ENCODE measurements at places on chromosomes 13 and 19.

GRCh38 chr19:42132030-42132628 is at the start of gene POU2F2:
TSS of gene POU2F2 (minus strand) at chr19:42132446. CDS start at chr19:42132411, 35 bp downstream.
- DNase-seq = peak; percentile 53

DNA sequence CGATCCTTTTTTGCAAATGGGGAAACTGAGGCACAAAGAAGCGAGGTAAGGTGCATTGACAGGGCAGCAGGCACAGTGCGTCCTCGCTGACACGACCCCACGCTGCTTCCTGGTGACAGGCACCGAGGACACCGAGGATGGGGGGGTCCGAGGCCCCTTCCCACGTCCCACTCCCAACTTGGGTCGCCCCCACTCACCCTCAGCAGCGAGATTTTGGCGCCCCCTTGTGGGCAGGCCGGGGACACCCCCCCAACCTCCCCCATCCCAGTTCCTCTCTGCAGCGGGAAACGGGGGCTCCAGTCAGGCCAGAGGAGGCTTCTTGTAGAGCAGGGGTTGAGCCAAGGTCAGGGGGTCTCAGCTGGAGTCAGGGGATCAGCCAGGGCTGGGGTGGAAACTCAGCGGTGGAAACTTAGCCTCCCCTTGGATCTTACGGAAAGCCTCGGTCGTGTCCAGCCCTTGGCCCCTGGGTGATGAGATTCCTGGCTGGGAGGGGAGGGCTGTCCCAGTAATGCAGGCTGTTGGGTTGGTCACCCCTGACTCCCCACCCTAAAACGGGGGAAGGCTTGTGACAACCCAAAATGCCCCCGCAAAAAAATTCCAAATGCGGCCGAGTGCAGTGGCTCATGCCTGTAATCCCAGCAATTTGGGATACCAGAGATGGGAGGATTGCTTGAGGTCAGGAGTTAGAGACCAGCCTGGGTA is 8.2 kb downstream of the SMIM24 start:
- DNase-seq = peak; percentile 28

GRCh38 chr19:42313096-42313839 is at the start of gene TMEM145:
TSS of gene TMEM145 (plus strand) at chr19:42313309. CDS start at chr19:42313377, 68 bp downstream.
- peak; percentile 36 for DNase-seq

GRCh38 chr13:49878682-49879081 is 57.5 kb downstream of the SPRYD7 start:
- DNase-seq = no peak

DNA sequence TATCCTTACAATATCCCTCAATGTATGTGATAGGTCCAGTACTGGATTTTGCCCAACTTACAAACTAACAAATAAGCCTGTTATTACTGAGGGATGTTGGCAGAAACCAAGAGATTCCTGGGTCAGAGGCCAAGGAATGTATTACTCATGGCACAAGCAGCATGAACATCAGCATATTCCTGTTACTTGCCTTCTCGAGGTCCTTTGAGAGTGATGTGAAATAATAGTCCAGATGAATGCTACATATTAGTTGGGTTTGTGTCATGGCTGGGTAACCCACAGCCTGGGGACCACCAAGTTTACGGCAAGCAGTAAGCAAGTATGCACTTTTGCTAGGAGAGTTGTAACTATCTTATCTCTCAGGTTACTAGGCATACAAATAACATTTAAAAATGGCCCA is 384.5 kb upstream of the GPC6 start:
- no peak for DNase-seq

- DNase-seq = peak; percentile 20
Observed at GRCh38 chr13:32811297-32811800, 204.9 kb upstream of the KL start.

GRCh38 chr19:39498798-39499642 is at the start of gene DLL3:
TSS of gene DLL3 (plus strand) at chr19:39498947. CDS start at chr19:39498975, 28 bp downstream.
- no peak for DNase-seq

GRCh38 chr13:113545455-113545930 is 39.1 kb upstream of the TFDP1 start:
- DNase-seq = no peak

GRCh38 chr13:41017159-41017558 is 2.0 kb downstream of the ELF1 start:
- peak; percentile 70 for DNase-seq

DNA sequence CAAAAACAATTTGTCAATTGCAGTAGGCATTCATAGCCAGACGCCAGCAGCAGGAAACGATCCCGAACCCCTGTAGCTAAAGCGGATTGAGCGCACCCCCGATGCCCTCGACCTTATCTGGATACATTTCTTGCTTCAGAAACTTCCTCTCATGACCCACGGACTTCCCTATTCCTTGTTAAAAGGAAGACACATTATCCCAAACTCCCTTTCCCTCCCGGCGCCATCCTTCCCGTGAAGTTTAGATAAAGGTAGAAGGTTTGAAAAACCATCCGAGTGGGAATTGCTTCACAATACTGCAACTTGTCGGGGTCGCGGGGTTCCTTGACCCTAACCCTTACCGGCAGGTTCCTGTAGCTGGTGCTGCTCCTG is 977 bp downstream of the PCDH20 start:
- DNase-seq = no peak

GRCh38 chr19:6091771-6092291 is 18.5 kb downstream of the RFX2 start:
- no peak for DNase-seq

DNA sequence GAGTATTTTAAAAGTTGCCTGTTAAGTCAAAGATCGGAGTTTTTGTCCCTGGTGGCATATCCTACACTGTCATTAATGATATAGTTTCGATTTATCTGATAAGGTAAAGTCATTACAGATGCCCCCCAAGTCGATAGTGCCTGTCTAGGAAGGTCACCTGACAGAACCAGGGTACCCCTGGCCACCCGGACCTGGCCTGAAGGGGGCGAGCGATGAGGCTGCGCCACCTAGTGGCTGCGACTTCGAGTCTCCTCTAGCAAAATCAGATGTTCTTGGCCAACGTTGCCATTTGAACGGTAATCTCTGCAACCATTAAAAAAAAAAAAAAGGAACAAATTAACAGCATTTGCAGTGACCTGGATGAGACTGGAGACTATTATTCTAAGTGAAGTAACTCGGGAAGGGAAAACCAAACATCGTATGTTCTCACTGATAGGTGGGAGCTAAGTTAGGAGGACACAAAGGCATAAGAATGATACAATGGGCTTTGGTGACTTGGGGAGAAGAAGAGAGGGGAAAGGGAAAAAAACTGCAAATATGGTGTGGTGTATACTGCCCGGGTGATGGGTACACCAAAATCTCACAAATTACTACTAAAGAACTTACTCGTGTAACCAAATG is 565.1 kb downstream of the LIG4 start:
- peak; percentile 36 for DNase-seq

- DNase-seq = peak; percentile 12
Observed at GRCh38 chr13:108932196-108932595, 302.8 kb downstream of the MYO16 start.

- no peak for DNase-seq
Observed at GRCh38 chr19:16861834-16862233, 27.0 kb upstream of the F2RL3 start.

DNA sequence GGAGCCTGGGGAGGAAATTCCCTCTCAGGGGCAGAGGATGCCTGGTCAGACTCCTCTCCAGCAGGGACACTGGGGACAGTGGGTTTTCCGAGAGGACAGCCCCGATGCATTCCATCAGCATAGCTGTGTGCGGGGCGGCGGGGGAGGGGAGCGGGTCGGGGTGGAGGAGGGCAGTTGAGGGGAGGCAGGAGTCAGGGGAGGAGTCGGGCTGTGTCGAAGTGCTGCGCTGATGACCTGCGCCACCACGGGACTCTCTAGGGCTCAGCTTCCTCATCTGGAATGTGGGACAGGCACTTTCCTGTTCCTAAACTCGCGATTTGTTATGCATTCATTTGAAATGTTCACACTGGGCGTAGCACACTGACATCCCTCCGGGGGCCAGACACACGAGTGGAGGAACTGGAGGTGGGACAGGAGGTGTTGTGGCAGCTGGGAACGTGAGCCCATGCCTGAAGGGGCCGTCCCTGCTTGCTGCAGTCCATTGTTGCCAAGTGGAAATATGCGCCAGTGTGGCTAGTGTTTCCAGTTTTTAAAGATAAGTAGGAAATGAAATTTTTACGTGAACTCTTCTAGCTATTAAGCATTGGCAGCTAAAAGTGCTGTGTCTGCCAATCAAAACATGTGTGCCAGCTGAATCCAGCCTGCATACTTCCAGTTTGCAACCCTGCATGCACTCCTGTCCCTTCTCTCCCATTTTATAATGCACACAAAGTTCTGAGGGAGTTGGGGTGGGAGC is 43.3 kb downstream of the FLT1 start:
- no peak for DNase-seq

DNA sequence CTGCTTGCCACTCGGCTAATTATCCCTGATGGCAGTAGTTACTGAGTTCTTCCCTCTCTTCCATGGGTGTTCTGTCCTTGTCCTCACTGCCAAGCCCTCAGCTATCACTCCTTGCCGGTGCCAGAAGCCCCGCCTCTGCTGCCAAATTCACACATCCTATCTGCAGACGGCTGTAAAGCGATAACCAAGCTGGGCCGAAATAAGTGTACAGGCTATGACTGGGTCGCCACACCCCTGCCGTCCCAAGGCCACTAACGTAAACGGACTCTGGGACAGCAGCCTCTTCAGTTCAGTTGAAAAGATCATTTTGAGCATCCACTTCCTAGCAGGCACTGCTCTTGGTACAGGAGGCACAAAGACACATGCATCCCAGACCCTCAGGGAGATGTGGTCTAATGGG is 13.3 kb downstream of the SLC7A1 start:
- DNase-seq = no peak

DNA sequence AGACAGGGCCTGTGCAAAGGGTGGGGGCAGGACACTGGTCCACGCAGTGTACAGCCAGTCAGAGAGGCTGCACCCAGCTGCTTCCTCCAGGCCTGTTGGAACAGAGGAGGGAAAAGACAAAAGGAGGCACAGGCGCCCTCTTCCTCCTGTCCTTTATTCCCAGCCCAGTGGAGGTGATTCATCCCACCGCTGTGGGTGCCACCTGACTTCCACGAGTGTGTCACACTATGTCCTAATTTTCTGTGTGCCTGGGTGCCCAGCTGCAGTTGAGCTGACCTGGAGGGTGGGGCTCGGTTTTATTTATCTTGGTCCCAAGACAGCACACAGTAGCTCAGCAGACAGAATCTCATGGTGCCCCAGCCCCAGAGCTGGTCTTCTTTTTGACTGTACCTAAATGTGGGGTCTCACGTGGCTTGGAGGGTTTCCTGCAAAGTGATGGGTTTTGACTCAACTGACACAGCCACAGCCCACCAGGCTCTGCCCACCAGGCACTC is 9.0 kb downstream of the EPS15L1 start:
- DNase-seq = no peak

DNA sequence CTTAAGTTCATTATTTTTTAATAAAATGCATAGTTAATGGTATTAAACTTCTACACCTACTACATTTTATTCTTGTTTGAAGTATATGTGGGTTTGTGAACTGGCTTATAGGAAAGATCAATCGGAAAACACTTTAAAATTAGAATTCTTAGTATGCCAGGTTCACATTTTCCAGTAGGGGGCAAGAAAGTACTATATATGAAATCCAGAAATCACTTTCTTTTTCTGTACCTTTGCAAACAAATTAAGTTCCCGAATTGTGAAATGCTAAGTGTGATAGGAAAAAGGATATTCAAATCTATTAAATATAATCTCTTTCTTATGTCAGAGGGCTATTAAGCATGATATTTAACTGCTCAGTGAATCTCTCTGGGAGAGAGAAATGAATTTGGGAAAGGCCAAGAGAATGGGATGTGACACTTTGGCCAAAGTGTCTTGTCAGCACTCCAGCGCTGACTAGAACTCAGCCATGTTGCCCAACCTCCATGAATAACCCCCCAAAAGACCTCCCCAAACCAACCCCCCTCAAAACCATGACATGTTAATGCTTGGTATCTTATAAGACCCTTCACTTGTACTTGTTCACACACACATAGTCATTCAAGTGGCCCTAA is 122.6 kb upstream of the SLC10A2 start:
- DNase-seq = peak; percentile 9

DNA sequence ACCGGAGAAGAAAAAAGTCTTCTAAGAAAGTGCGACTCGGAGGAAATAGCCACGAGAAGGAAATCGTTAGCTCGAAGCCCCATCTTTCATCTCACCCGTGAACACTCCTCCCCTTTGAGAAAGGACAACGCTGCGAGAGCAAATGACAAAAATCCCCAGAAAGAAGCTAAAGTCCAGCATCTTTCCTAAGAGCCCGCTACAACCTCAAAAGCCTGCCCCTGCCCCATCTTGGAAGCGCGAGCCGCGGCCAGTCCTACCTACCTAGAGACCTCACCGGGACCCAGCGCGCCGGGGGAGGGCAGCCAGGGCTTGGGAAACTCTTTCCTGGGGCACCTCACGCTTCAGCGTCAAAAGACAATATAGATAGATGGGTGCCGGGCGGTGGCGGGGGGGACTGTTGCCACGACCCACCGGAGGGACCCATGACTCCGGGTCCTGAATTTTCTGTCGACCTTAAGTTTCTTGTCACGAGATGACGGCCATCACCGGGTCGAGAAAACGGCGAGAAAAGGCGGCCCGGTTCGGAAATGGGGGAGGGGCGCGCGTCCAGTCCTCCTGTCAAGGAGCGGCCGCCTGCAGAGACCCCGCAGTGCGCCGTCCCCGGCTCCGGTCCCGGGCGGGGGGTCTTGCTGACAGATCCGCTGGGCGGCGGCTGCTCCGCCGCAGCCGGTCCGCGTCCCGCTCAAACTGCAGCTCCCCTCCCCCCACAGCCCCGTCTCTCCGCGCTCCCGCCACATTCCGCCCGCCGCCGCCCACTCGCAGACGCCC is 65.9 kb downstream of the KCNRG start:
- peak; percentile 33 for DNase-seq

DNA sequence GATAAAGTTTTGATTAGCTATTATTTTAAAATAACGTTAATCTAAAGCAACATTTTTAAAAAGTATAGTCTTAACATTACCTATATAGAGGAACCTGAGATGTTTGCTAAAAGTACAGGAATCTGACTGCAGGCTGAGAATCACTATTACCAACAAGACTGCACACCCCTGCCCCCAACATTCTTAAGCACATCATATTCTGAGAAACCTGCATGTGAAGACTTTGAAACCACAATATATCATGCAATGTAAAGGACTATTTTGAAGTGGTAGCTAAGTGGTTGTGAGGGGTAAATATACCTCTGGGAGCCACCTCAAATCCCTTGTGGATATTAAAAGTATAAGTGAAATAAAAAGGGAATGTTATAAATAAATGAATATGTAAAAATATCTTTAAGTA is 119.0 kb upstream of the KLF12 start:
- no peak for DNase-seq

DNA sequence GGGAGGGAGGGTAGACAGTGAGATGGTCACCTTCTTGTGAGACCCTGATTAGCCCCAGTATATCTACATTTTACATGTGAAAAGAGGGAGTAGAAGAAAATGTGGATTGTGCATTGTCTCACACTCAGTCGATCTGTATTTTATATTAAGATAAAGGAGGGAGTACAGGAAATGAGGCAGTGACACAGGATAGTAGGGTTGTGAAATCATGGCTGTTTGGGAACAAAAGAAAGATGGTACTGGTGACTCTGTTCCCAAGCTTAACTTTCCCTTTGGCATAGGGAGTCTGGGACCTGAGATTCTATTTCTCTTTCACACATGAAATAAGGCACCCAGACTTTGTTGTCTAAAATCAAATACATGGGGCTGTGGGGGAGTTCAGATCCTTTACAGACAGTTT is 194.7 kb downstream of the ABCC4 start:
- DNase-seq = no peak

Measured in suppressor macrophage treated with lipopolysaccharide for 4 hours (primary cell).